Glutamatergic neuron (in vitro differentiated cells): ENCODE measurements at places on chromosomes 13 and 19. TPM values are rescaled to one million over a fixed set of nuclear protein-coding genes. Genes with fewer than 3 reads are reported as not detected.

DNA sequence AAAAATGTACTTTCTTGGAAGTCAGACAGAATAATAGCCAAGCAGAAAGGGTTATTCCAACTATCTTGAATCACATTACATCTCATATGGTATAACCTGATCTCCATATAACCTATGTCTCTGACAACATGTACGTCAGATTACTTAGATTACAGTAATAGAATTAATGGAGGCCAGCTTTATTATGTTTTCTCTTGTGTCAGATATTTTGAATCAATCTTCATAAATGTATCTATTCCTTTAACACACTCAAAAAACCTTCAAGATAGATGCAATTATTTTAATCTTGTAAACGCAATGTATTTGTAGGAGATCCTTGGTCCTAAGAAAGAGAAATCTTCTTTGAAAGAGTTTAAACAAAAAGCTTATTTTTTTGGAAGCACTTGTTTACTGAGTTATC lies 188.4 kb upstream of the KLF12 start:
- H3K36me3 ChIP-seq, result no peaks in the 10 kb centered on the region
- no peak overlapping the region for H3K27ac ChIP-seq
- DNase-seq, result no peak
- no peaks in the 10 kb centered on the region for H3K27me3 ChIP-seq
- H3K4me1 ChIP-seq, result no peaks in the 10 kb centered on the region

- no peak overlapping the region for H3K4me3 ChIP-seq
- peaks cover 2% of the 10 kb centered on the region for H3K27me3 ChIP-seq
- no peak overlapping the region for H3K27ac ChIP-seq
- no peaks in the 10 kb centered on the region for H3K4me1 ChIP-seq
- peaks cover 65% of the 10 kb centered on the region for H3K36me3 ChIP-seq
These were observed 13.6 kb downstream of the ZNF599 start for GRCh38 chr19:34759218-34759917.

DNA sequence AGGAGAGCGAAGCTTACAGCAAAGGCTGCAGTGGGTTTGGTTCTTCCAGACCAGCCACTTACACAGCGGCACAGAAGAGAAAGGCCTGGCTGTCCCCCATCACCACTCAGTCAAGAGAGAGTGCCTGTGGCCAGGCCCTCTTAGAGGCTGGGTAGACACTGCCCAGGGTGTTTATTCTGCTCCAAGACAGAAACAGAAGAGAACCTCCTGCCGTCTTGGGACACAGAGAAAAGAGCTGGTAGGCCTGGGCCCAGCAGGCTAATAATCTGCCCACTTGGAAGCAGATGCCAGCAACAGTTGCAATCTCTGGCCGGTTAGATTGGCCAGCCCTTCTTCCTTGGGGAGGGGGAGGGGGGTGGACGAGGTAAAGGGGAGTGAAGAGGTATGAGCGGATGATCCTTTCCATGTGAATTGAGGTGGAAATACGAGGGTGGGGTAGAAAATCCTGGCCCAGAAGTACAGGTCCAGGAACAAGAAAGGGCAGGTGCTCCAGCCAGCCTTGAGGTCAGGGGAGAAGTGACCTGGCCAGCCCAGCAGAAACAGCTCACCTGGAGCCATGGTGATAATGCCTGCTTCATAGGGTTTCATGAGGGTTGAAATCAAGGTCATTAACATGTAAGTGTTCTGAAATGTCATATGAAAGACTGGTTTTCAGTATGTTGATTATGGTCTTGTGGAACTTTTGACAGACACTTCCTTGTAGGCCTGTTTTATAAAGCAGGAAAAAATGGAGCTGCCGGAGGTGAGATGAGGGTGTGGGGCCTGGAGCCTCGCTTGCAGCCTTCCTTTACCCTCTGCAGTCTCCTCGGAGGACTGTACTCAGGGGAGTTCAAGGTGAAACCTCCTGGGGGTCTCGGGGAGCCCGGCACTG lies 116.9 kb downstream of the SIPA1L3 start:
- DNase-seq, result no peak
- no peaks in the 10 kb centered on the region for H3K27me3 ChIP-seq
- H3K27ac ChIP-seq, result peak overlapping the region; percentile 80
- H3K36me3 ChIP-seq, result no peaks in the 10 kb centered on the region

FCGBP gene
- 0.49 TPM for total RNA-seq

GRCh38 chr19:18202397-18202777 lies 1.5 kb downstream of the RAB3A start:
- no peaks in the 10 kb centered on the region for H3K36me3 ChIP-seq
- peaks cover 3% of the 10 kb centered on the region for H3K4me1 ChIP-seq
- peaks cover 3% of the 10 kb centered on the region for H3K27me3 ChIP-seq
- H3K4me3 ChIP-seq, result peak overlapping the region; percentile 47
- peak overlapping the region; percentile 11 for H3K27ac ChIP-seq

DNA sequence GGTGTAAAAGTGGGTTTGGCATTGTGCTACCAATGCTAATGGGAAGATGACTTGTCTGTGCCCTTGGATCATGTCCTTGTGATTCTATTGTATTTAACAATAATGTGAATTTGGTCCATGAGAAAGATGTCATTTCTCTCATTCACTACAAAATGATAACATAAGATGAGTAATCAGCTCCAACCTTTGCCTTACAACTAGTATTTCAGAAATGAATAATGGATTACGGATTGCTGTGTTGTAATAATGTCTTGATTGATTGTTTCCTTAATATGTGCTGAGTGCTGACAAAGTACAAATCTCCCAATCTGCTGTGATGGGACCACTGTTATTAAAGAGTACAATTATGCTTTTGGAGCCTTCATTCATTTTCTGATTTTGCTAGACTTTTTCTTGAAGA lies 375.0 kb downstream of the PCDH9 start:
- no peak overlapping the region for H3K27ac ChIP-seq
- H3K27me3 ChIP-seq, result peaks cover 2% of the 10 kb centered on the region
- no peaks in the 10 kb centered on the region for H3K36me3 ChIP-seq
- H3K4me1 ChIP-seq, result peaks cover 3% of the 10 kb centered on the region
- no peak overlapping the region for H3K4me3 ChIP-seq
- no peak for DNase-seq

DNA sequence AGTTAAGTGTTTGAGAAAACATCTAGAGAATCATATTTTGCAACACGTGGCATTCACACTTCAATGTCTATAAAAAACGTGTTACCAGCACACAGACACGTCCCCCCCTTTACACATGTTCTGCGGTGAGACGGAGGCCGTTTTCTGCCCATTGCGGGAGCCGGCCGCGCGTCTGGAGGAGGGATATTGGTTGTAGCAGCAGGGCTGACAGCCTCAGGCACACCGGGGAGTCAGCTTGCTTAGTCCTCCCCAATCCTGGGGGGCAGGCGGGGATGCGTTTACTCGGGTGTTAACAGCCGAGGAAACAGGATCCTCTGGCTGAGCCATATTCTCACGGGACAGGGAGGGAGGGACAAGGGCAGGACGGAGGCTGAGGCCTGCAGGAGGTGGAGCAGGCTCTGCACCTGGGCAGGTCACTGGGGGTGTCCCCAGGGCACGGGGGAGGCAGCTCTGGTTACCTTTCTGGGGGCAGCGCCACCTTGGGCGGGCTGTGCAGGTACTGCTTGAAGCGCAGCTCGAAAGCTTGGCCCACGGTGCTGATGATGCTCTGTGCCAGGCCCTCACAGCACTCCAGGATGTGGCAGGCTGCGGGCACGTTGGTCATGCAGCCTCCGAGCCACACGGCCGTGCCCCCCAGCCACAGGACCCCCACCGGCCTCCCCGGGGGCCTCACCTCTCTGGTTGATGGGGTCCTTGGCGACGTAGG lies 25.0 kb downstream of the SHC2 start:
- H3K36me3 ChIP-seq, result peaks cover 9% of the 10 kb centered on the region
- H3K4me1 ChIP-seq, result peaks cover 12% of the 10 kb centered on the region
- peak overlapping the region; percentile 63 for H3K4me3 ChIP-seq
- peak overlapping the region; percentile 76 for H3K27ac ChIP-seq

DNA sequence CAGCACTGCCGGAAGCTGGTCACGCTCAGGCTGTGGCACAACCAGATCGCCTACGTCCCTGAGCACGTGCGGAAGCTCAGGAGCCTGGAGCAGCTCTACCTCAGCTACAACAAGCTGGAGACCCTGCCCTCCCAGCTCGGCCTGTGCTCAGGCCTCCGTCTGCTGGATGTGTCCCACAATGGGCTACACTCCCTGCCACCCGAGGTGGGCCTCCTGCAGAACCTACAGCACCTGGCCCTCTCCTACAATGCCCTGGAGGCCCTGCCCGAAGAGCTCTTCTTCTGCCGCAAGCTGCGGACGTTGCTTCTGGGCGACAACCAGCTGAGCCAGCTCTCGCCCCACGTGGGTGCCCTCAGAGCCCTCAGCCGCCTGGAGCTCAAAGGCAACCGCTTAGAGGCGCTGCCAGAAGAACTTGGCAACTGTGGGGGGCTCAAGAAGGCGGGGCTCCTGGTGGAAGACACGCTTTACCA lies 3.2 kb upstream of the MAP2K7 start:
- H3K27me3 ChIP-seq, result peaks cover 11% of the 10 kb centered on the region
- no peak overlapping the region for H3K27ac ChIP-seq
- DNase-seq, result no peak
- H3K36me3 ChIP-seq, result no peaks in the 10 kb centered on the region
- no peak overlapping the region for H3K4me3 ChIP-seq
- H3K4me1 ChIP-seq, result peaks cover 7% of the 10 kb centered on the region
